AG09309 (cell line): ENCODE measurements at places on chromosomes 6 and 20.
A peak's percentile ranks its signal among the peaks of the same experiment; 100 is the strongest.

DNA sequence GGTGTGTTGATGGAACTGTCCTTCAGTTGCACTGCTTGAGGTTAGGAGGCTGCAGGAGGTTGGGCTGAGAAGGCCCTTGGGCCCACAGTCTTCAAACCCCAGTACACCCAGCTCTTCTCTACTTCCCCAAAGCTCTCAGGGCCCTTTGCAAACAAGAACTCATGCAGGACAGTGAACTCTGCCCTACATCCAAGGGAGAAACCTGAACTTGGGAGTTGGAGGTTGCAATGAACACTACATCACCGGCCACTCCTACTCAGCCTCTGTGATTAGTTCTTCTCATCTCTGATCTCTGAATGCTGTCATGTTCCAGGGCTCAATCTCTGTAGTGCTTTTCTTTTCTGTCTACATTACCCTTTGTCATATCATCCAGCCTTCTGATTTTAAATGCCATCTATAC, 148.5 kb upstream of the PDE7B start:
- no peak for DNase-seq

DNA sequence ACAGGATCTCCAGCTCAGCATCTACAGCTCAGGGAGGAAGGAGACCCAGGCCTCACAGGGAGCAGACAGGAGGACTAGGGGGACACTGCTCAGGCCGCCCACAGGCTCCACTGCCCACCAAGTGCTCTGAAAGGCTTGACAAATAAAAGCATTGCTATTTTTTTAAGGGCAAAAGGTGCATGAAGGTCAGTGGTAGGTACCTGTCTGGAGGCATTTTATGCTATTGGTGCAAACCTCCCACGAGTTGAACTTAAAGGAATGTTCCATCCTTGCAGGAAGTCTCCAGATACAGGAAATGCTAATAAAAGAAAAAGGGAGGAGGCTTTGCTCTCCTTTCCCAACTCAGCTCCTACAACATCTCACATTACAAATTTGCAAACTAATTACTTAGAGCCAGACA, 228.1 kb downstream of the FOXC1 start:
- DNase-seq: no peak

DNA sequence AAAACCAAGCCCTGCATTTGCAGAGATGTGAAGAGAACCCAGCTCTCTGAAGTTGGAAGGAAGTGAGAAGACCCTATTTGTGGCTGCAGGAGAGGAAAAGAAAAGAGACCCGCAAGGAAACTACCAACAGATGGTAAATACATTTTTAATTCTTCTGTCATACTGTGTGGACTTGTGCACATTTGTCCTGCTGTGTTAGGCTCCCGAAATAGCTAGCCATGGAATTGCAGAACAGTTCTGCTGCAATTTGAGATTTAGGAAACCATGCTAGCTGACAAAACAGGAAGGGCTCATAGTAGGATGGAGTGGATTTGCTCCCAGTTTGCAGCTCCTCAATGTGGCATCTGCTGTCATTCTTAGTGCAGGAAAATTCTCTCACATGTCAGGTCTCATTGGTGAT, 12.1 kb upstream of the ATXN1 start:
- DNase-seq: no peak

DNA sequence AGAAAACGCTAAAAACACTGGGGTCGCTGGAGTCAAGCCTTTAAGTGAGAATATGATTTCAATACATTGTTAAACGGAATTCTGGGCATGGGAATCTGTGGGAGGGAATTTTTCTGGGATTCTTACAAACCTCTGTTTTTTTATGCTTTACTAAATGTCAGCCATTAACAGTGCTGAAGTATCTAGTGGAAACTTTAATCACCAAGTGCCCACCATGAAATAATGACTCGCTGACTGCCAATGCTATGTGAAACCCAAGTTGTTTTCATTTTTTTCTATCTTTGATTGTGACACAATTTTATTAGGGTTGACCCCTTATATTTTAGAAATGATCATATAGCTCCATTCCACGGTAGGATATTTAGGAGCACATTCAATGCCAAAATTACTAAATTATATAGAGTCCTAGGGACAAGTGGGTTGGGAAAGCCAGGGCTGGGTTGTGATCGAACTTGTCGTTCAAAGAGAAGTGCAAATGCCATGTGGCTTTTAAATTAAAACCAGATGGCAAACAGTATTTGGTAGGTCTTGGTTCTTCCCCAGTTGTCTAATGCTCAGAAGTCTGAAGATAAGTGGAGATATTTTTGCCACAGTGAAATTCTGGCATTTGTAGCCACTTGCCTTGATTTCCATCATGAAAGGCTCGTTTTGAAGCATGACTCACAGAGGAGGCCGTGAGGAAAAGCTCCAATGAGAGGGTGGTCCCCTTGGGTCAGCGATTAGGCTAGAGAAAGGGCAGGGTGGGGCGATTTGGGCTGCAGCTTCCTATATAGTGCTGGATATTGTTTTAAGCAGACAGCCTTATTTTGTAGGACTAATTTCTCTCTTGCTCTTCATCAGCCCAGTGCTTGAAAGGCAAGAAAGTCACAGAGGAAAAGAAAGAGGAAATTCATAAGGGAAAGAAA, 254.4 kb upstream of the JAG1 start:
- no peak for DNase-seq

- DNase-seq: no peak
These were observed 41.4 kb upstream of the KCNB1 start for GRCh38 chr20:49523767-49524360.

GRCh38 chr20:37395410-37395797, 49.5 kb downstream of the SRC start:
- no peak for DNase-seq

DNA sequence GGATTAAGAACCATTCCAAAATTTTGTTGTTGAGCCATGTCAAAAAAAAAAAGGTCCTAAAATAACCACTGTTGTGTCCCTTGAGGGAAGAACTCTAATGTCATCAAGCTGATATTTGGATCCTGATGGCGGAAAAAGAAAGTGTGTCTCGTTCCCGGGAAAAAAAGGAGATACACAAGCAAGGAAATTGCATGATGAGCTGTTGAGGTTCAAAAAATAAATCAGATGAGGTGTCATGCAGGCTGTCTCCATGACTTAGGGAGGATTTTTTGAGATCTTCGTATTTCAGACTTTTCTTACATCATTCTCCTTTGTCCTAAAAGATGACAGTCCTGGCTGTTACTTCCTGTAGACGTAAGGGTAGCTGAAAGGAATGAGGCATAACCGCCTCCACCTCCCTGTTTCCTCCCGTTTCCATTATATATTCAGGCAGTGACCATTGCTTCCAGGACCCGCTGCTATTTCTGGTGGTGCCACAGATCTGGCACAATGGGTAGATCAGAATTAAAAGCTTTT, 117.3 kb upstream of the TNFAIP3 start:
- DNase-seq: no peak

GRCh38 chr6:14146506-14147096, 29.0 kb downstream of the CD83 start:
- DNase-seq: no peak

DNA sequence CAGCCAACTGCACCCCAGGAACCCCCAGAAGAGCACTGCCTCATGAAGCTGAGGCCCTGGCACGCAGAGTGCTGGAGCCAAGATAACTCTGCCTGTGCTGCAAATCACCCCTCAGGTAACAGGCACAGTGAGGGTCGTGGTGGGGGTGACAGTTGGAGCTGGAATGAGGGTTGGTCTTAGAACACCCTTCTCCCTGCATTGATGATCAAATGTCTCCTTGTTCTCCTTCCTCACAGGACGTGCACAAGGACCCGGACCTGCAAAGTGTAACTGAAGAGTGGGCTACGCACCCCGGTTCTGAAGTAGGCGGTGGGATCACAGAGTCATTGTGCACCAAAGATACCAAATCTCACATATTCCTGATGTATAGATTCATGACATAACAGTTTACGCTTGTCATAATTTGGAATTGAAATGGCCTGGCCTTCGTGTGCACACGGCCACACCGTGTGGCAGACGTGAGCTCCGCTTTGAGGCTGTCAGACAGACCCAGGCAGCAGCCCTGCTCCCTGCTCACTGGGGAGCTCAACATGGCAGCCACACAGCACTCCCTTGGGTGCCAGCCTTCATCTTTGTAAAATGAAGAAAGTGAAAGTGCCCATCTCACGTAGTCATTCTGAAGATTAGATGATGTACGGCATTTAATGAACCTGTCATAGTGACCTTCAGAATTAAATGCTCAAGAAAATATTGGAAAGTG, 8.8 kb downstream of the THBS2 start:
- no peak for DNase-seq

GRCh38 chr6:135750081-135750480, 101.4 kb upstream of the PDE7B start:
- DNase-seq: no peak

- no peak for DNase-seq
These were observed 157.0 kb downstream of the MTHFD1L start for GRCh38 chr6:151022492-151022891.

DNA sequence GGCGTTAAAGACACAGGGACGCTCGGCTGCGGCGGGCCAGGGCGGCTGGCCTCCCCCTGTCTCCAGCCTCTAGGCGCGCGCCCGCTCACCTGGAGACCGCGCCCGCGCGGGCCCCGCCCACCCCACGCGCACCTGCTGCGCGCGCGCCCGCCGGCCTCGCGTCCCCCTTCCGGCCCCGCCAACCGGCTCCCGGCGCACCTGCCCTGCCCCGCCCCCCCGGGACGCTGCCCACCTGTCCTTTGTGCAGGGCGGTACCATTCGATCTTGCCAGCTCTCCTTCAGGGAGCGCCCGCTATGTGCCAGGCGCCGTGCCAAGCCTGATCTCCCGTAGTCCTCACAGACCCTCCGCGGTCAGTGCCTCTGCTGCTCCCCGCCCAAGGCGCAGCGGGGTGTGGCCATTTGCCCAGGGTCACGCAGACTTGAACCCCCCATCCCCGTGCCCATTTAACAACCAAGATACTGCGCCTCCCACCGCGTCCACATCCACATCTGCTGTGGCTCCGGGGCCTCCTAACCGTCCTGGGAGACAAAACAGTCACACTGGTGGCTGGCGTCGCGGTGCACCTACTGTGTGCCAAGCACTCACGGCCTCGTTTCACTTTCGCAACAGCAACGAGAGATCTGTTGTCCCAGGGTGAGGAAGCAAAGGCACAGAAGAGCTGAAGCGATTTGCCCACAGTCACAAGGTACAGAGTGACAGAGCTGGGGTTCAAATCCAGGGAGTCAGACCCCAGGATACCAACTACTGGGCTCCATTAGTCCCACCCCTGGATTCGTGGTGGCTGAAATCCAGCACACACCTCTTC, 48.1 kb downstream of the NOL4L start:
- DNase-seq: no peak

DNA sequence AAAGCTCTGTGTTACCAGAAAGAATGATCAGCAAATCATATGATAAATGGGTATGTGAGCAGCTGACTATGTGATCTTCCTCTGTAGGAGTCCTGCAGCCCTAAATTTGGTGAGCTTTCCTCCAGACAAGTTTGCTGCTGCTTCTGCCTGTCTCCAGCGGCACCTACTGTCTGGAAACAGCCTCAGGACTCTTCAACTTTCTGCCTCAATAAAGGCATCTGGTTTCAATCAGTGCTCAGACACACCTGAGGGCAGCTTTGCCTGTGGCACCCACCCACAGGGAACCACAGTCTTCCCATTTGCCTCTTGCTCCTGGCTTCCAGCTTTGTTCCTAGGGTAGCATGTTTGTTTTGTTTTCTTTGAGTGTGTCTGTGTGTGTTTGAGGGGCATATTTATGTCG, 727.9 kb upstream of the MAN1A1 start:
- no peak for DNase-seq

DNA sequence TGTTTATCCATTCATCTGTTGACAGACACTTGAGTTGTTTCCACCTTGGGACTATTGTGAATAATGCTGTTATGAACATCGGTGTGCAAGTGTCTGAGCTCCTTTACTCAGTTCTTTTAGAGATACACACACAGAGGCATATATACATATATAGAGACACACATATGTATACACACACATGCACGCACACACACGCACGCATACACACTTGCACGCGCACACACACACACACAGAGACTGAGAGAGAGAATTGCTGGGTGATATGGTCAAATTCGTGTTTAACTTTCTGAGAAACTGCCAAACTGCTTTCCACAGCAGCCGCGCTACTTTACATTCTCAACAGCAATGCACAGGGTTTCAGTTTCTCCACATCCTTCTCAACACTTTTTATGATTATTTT, 273.3 kb downstream of the FARS2 start:
- no peak for DNase-seq

GRCh38 chr6:100892693-100893092, 11.6 kb upstream of the ASCC3 start:
- DNase-seq: no peak

DNA sequence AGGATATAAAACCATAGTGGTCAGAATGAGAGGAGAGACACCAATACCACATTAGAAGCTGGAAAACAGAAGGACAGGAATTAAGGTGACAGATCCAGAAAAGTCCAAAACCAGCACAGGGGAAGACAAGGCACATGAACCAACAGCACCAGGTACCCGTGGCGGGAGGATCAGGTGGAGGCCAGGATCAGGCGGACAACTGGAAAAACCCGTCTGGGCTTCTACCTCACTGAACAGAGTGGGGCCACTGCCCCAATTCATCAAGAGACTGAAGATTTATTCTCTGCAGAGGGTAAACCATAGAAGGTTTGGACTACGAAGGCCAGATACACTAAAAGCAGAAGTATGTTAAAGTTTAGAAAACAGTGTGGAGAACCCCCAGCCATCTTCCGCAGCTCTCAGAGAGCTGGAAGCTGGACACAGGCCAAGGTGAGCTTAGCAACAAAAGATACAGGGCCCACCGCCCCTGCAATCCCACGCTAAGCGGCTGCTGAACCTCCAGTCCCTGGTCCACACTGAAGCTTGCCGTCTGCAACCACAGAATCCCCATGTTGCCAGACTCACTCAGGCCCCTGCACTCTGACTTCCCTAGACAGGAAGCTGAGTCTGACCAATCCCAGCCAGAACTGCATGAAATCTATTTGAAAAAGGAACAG, 29.9 kb downstream of the ABHD12 start:
- DNase-seq: no peak

- peak; percentile 55 for DNase-seq
These were observed 867 bp downstream of the MTHFD1L start for GRCh38 chr6:150866147-150866990.

GRCh38 chr20:49347156-49347555, 69.3 kb upstream of the ZNFX1 start:
- no peak for DNase-seq

DNA sequence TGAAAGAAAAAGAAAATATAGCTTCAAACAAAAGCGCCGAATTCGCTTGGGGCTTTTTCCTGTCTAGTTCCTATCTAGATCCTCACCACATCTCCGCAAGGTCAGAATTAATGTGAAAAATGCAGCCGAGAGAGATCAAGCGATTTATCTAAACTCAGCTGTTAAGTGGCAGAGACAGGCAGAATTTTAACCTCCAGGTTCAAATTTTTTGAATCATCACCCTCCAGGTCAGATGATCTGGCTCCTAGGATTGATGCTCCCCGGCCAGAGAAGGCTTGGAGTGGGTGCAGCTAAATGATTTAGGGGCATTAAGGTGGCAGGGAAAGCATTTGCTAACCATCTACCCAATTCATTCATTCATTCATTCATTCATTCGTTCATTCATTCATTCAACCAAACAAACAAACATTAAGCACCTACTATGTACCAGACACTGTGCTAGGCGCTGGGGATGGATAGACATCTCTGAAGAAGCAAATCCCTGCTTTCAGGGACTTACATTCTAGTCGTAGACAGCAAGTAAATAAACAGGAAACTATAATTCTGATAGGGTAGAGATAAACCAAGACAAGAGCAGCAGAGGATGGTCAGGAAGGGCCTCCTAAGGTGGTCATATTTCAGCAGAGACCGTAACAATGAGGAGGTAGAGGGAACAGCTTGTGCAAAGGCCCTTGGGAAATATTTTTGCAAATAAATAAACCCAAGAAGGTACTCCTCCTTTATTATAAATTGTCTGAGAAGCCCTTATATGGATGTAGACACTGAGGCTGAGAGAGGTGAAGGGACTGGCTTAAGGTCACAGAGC, 672 bp upstream of the UBE2V1 start:
- DNase-seq: no peak
